ENCODE measurements at places on chromosomes 6 and 20.
A peak's percentile ranks its signal among the peaks of the same experiment; 100 is the strongest.

GRCh38 chr20:38875175-38875993, 50.8 kb upstream of the FAM83D start:
- DNase-seq = peak; percentile 49

GRCh38 chr6:75278474-75279077, 6.0 kb downstream of the TMEM30A start:
- no peak for DNase-seq

GRCh38 chr20:61600016-61600415, 348.0 kb downstream of the CDH4 start:
- DNase-seq = no peak

GRCh38 chr6:137259349-137259748, 40.2 kb upstream of the IFNGR1 start:
- no peak for DNase-seq

GRCh38 chr20:25250508-25250907, 2.6 kb downstream of the PYGB start:
- DNase-seq = no peak
